Fibroblast of the aortic adventitia (primary cell): ENCODE measurements at places on chromosomes 1 and 21. TPM values are rescaled to one million over a fixed set of nuclear protein-coding genes. Genes with fewer than 3 reads are reported as not detected.

Gene PCP4L1
- not detected in 2 replicates for total RNA-seq

Gene OR2T6
- total RNA-seq = not detected in 2 replicates

Gene FAM3B
- not detected in 2 replicates for total RNA-seq

Gene OR10J1
- total RNA-seq = not detected in 2 replicates

Gene SLAMF9
- total RNA-seq = not detected in 2 replicates
